Stimulated activated CD4-positive, alpha-beta T cell treated with anti-CD3 and anti-CD28 coated beads, TNF-alpha, amount 100 ng/mL, for 1 hour (primary cell): ENCODE measurements at places on chromosomes 12 and 14.

- no peak for DNase-seq
These were observed 83.4 kb upstream of the ESRRB start for GRCh38 chr14:76292561-76292960.

- DNase-seq = no peak
These were observed 90.9 kb upstream of the MDM1 start for GRCh38 chr12:68422956-68423574.

GRCh38 chr12:30847259-30847658, 79.3 kb upstream of the TSPAN11 start:
- DNase-seq = no peak

GRCh38 chr12:107670999-107671643, 14.5 kb upstream of the PWP1 start:
- no peak for DNase-seq

- DNase-seq = no peak
These were observed 791 bp upstream of the SLC25A47 start for GRCh38 chr14:100322138-100322957.

DNA sequence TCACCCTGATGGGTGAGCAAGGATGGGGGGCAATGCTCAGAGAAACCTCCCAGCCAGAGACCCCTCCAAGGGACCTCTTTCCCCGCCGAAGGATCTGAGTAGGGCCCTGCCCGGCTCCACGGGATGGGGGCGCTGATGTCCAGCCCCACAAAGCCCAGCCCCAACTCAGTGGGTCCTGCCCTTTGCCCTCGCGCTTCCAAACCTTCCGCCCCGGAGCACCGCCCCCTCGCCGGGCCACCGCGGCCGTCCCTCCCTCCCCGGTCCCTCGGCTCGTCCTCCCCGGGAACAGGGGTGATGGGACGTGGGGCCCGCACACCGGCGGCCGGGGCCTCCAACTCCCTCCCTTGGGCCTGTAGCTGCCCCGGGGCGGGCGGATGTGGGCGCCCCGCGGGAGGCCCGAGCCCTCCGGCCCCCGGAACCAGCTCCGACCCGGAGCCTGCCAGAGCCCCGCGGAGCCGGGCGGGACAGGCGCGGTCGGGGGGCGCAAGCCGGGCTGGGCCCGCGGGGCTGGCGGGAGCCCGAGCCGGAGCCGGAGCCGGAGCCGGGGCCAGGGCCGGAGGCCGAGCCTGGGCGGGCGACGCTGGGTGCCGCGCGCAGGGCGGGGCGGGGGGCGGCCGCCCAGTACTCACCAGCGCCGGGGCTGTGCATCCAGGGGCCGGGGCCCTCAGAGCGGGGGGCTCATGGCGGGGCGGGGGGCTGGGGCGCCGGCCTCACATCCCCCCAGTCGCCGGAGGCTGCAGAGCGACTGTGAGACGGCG, 386 bp downstream of the HDAC7 start:
- peak; percentile 45 for DNase-seq

DNA sequence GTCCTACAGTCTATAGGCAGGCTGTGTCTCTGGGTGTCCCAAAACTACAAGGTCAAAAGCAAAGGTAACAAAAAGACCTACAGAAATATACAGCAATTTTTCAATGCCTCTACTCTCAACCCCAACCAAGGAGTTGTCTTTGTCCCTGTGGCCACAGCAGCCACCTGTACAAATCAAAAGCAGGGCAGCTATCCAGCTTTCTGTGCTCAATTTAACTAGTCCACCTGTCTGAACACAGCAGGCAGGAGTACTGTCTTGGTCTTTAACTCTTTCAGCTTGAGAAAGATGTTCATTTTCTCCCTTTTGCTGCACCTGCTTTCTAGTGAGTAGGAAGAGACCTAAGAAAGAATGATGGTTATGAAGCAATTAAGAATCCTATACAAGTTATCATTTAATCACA, 19.7 kb downstream of the GDF11 start:
- DNase-seq = no peak

DNA sequence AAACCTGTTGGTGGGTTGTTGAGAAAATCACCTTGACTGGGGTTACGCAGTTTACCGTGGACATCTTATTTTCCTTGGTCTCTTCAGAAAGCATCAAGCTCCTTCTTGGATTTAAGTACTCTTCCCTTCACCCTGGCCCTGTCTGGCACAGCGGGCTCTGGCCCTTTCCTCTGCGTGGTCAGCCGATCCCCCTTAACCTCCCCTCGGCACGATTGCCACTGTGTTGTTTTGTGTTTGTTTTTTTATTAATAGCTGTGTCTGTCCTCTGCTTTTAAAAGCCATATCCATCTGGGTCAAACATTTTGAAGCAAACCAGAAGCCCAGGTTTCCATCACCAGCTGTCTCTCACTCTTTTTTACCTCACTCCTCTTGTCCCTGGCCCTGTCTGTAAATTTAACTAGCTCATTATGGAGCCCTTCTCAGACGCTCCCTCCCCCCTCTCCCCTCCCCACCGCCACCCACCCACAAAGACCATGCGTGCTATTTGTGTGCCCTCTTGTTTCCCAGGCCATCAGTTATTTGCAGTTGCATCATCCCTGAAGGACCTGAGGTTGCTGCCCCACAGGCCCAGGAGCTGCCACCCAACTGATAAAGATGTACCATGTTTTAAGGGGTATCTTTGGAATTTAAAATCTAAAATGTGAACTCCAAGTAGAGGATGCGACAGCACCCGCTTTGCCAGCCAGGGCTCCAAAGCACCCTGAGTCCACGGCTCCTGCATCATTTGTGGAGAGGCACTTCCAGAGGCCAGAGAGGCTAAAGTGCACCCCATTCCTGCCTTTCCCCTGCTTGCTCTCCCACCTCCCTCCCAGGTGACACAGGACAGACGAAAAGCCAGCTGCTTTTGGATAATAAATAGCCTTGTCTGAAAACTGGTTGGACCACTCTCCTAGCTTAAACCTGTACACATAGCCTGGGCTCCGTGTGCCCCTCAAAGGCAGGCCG, 3.9 kb downstream of the BCL11B start:
- no peak for DNase-seq

DNA sequence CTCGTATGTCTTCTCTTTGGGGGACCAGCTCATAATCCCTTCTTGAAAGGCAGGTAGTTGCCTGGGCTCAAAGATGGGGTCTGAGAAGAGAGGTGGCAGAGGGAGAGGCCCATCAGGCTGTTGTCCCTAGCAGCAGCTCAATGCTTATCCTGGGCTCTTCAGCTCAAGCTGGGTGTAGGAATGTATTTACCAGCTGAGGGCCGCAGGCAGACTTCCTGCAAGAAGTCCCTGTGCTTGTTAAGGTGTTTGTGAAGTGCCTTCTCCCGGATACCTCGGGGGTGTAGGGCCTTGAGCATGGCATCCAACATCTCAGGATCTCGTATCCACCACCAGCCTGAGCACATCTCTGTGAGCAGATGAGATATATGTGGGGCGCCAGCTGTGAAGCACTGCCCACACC, 29.4 kb downstream of the BAZ2A start:
- DNase-seq = no peak

- DNase-seq = no peak
These were observed 7.4 kb downstream of the TESPA1 start for GRCh38 chr12:54977155-54977554.
